ENCODE measurements at places on chromosomes 1 and 21. TPM values are rescaled to one million over a fixed set of nuclear protein-coding genes. Genes with fewer than 3 reads are reported as not detected.

GRCh38 chr1:8070381-8070811 lies 44.3 kb upstream of the ERRFI1 start:
- no peak for DNase-seq

The NHLH2 gene
- total RNA-seq, result not detected

The ARHGAP30 gene
- 26.0 TPM for total RNA-seq

The PLEKHM2 gene
- 94.6 TPM for total RNA-seq

Measured in mesenteric fat pad (tissue), 1 donor.